ENCODE measurements at places on chromosomes 1 and 21. TPM values are rescaled to one million over a fixed set of nuclear protein-coding genes. Genes with fewer than 3 reads are reported as not detected.
A peak's percentile ranks its signal among the peaks of the same experiment; 100 is the strongest.

GRCh38 chr21:30148906-30149305 is 17.7 kb downstream of the CLDN17 start:
- DNase-seq: no peak

Gene ANGPTL7
- under 0.01 TPM for total RNA-seq

- DNase-seq: no peak
These were observed 23.0 kb upstream of the GUCA2B start for GRCh38 chr1:42130061-42130660.

Gene KIAA1614
- 1.8 TPM for total RNA-seq

- DNase-seq: no peak
These were observed 415.0 kb downstream of the DPYD start for GRCh38 chr1:97505816-97506215.

Gene SLAMF6
- total RNA-seq: not detected

- no peak for DNase-seq
These were observed 391.8 kb downstream of the MATN1 start for GRCh38 chr1:30331415-30332065.

- peak; percentile 72 for DNase-seq
These were observed 1.3 kb downstream of the AGRN start for GRCh38 chr1:1021010-1021919.

Gene TMEM52
- total RNA-seq: 0.28 TPM

- peak; percentile 86 for DNase-seq
These were observed 3.8 kb upstream of the INKA2 start for GRCh38 chr1:111742938-111743549.

Gene TACSTD2
- total RNA-seq: not detected

Gene LMX1A
- total RNA-seq: not detected

DNA sequence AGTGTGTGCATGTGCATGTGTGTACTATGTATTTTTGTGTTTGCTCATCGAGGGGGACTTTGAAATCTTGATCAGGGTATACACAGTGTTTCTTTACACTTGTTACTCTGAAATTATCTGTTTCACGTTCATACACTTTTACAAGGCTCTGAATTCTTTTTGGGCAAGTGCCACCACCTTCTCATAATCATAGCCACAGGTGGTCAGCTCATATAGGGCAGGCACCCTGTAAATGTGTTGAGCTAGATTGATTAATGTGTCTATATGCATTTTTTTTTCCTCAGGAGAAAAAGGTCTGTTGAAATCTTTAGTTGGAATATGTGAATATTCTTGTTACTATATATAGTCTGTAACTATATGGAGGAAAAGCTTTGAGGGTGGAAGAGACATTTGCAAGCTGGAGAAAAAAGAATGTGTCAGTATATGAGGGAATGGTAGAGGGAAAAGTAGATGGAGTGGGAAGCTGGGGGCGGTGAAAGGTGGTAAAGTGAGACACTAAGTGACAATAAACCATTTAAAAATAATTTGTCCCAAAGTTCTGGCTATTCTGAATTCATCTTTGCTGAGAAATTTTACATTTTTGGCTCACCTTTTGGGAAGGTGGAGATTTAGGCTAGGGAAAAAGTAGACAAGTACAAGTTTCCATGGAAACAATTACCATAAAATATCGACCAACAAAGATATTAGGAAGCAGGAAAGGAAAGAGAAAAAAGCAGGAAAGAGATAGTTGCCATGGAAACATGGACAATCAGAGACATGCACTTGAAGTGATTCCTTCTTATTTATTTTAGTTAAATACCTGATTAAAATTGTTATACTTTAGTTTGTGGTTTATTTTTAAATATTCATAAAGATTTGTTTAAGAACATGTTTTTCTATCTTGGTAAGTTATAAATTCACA is 277.5 kb downstream of the PDE4B start:
- no peak for DNase-seq

GRCh38 chr1:119718972-119719371 is 7.2 kb downstream of the PHGDH start:
- no peak for DNase-seq

DNA sequence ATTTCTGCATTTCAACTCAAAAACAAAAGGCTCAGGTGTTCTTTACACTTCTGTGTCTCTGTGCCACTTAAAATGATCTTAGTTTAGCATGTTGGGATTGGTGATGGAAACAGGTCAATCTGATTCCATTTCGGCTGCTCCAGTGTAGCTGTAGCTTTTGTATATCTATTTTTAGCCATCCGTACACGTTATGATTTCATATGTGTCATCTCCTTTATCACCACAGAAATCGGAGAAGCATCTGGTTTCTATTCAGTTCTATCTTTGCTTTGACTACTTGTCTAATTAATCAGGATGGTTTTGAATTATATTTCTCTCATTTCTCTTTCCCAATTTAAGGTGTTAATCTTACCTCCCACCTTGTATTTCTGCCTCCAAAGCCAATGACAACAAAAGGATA is 41.1 kb downstream of the RGS21 start:
- peak; percentile 12 for DNase-seq

Gene RUNX1
- total RNA-seq: 56.5 TPM

DNA sequence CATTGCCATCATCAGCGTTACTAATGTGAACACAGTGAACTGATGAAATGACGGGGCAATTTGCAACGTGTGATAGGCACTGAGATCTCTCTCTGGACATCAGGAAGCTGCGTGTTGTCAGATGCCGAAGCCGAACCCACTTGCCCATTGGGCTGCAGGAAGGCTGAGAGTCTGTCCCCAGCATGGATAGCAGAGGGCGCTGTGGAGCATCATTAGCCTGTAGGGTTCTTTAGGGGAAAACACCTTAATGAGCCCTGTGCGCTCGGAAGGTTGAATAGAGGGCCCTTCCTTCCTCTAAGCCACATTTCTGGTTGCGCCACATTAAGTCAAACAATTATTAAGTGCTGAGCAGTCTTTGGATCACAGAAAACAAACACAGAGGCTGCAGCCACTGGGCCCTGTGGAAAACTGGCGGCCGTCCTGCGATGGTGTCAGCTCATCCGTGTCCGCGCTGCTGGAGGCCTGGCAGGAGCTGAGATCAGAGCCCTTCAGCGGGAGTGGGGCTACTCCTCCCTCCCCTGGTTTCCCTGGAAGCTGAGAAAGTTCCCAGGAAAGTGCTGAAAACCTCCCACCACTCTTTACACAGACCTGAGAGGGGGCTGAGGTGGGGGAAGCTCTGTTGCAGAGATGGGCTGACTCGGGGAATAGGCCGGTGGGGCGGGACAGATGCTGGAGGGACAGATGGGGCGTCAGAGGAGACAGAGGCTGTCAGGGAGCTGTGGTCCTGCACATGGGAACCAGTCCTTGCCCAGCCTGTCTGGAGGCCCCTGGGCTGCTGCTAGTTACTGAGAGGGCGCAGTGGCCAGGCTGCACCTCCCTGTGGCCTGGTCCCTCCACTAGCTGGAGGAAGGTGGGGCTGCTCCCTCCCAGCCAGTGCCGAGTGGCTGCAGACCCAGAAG is 12.7 kb downstream of the TFF2 start:
- DNase-seq: peak; percentile 35

Gene SFPQ
- total RNA-seq: 53.9 TPM

GRCh38 chr1:84217239-84217638 is 73.2 kb downstream of the PRKACB start:
- DNase-seq: no peak

DNA sequence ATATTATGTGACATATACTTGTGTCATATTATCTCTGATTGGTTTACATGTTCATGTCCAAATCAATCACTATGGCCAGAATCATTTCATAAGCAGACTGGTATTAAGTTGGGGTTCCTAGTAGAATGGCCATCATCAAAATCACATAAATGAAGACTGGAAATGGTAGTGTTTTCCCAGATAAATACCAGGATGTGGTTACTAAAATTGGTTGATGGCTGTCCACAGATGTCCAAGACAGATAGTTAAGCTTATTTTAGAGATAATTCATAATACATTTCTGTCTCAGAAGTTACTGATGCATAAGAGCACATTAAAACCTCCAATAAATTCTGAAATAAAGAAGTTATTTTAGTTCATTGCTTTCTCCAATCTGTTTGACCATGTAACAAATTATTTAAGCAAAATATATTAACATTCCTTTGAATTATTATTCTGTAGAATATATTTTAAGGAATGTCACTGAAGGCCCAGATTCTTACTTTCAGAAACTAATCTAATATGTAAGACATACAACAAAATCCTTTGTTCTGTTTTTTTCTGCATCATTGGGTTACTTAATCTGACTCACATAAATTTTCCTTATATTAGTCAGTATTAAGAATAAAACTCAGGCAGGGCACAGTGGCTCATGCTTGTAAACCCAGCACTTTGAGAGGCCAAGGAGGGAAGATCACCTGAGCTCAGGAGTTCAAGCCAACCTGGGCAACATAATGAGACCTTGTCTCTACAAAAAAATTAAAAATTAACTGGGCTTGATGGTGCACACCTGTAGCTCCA is 483.9 kb downstream of the PTPRC start:
- peak; percentile 74 for DNase-seq

- no peak for DNase-seq
These were observed 736 bp downstream of the KCNC4 start for GRCh38 chr1:110210604-110211495.

DNA sequence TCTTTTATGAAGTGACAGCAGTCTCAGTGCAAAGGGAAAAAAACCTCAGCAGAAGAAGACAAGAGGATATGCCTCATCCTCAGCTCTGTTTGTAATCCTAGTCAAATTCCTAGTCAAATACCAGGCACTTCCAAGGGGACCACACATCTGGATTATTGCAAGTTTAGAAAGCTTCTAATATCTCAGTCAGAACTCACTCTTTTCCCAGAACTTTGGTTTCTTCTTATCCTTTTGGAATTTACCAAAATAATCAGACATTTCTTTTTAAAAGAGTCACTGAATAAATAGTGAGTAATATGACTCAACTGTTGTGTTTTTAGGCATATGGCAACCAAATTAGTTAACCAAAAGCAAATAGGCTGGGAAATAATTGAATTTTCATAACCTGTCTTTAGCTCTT is 47.8 kb downstream of the PRRX1 start:
- peak; percentile 95 for DNase-seq

Gene ZNF683
- not detected for total RNA-seq

Gene PER3
- 3.6 TPM for total RNA-seq

GRCh38 chr1:198660341-198661261 is 21.8 kb downstream of the PTPRC start:
- no peak for DNase-seq

Gene KIAA0040
- under 0.01 TPM for total RNA-seq

DNA sequence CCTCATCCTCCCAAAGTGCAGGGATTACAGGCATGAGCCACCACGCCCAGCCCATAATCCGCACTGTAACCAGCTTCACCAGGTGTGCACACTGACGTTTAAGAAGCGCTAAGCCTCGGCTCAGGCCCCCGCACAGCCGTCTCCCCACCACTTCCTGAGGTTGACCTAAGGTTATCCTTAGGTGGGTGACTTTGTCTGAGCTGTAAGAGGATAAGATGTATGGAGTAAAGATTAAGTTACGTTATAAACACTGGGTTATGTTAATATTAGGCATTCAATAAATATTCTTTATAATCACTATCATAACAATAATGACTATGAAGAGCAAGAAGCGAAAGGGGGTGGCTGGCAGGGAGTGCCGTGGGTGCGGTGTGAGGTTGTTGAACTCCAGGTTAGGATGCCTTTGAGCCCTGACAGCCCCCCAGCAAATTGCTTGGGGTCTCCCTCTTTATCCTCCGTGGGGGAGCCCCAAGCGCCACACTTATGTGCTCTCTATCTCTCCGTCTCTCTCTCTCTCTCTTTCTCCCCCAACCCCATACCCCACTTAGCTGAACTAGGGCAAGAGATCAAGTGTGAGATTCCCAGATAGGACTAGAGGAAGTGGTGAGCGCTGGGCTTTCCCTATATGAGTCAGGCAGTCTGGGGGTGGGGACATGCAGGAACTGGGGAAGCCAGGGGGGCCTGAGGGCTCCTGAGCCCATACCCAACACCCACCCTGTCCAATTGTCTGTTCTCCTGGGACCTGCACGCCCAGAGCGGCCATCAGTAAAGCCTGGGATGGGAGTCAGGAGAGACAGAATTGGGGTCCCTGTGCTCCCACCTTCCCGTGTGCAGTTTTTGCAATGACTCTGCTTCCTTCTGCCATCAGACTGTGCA is 7.6 kb downstream of the EFHD2 start:
- peak; percentile 83 for DNase-seq

GRCh38 chr1:33111965-33112364 is 31.0 kb downstream of the AZIN2 start:
- DNase-seq: peak; percentile 44

DNA sequence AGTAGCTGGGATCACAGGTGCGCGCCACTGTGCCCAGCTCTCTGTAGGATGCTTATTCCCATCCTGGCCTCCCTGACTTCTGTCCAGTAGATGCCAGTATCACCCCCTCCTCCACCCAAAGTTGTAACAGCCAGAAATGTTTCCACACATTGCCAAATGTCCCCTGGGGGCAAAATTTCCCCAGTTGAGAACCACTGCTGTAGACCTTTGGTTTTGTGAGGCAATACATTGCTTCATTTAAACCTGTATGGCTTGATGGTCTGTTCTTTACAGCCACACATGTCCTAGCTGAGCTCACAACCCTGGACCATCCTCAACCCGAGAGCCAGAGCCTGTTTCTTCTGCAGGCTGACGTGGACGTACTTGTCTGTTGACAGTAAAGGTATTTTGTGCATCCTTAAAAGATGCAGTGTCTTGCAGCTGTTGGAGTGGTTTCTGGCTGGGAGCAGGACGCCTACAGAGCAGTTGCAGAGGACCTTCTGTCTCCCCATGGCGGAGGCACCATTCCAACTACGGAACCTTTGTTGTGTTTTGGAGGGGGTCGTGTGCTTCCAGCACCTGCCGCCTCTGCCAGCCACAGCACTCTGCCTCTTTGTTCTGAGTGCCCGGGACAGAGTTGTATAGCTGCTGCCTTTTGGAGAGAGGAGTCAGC is 26.6 kb downstream of the DOP1B start:
- DNase-seq: no peak

DNA sequence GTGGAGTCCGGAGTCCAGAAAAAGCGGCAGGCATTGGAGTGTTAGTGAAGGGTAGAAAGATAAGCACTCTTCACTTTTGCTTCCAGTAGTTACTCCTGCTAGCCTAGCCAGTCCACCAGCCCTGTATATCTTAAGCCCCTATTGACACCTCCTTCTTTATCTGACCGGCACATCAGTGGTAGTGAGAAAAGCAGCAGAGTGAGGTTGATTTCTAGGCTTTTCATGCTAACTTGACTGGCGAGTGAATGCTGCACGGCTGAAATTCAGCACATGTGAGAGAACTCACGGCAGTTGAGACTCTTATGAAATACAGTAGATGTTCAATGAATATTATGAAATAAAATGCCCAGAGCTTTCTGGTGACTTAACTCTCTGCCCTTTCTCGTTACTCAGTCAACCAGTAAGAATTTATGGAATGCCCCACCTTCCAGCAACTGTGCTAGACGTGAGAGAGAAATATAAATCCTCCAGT is 128.2 kb downstream of the CACHD1 start:
- DNase-seq: peak; percentile 73

DNA sequence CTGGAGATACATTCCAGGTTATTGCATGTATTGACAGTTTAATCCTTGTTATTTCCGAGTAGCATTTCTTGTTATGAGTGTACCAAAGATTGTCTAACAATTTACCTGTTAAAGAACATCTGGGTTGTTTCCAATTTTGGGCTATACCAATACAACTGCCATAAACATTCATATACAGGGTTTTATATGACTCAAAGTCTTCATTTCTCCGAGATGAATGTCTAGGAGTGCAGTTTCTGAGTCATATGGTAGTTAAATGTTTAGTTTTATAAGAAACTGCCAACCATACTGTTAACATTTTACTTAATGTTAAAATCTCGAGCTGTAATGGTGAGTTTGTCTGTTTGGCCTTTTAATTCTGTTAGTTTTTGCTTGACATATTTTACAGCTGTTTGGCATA is 10.0 kb downstream of the RAB4A start:
- peak; percentile 68 for DNase-seq

- no peak for DNase-seq
These were observed 228.8 kb downstream of the PBX1 start for GRCh38 chr1:164787834-164788231.
